Occipital lobe (tissue), 3 donors: ENCODE measurements at places on chromosomes 3 and 15. TPM values are rescaled to one million over a fixed set of nuclear protein-coding genes. Genes with fewer than 3 reads are reported as not detected.

DNA sequence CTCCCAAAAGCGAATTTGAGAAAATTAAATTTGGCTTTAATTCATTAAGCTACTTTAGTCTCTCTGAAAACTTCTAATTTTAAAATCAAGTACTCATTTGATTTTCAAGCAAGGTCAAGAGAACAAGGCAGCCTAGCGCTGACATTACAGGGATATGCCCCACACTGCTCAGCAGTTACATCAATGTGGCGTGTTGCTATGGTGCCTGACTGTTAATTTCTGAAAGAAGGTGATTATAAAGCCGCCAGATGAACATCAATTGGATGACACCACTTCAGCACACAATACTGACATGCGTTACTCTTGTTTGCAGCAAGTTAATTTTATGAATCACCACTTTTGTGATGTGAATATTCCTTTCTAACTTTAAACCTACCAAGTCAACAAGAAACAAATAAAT, 284.4 kb downstream of the FOXP1 start:
- DNase-seq: no peak

GRCh38 chr3:38543586-38543985, 47.4 kb downstream of the EXOG start:
- no peak for DNase-seq

- DNase-seq: no peak
These were observed 91.0 kb downstream of the XXYLT1 start for GRCh38 chr3:195179776-195180489.

- DNase-seq: no peak
These were observed 62.8 kb downstream of the SYNM start for GRCh38 chr15:99167640-99168039.

DNA sequence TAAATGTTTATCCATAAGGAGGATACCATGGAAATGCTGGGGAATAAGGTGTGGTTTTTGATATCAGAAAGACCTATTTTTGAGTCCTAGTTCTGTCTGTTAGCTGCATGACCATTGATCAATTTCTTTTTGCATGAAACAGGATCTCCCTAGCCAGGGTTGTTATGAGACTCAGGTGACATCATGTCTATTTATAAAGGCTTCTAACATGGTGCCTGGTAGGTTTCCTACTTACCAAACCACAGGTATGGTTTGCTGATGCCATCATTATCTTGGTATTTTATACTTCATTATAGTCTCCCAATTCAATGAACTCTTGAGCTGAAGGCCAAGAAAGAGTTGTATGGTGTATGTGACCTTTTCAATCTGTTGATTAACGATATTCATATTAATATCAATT, 144.0 kb downstream of the CLSTN2 start:
- no peak for DNase-seq

The GOLGA6L7 gene
- total RNA-seq: not detected
